Activated T-helper 1 cell treated with anti-CD3 and anti-CD28 coated beads, Interleukin-2, amount 50 U/mL, for 16 hours (primary cell): ENCODE measurements at places on chromosomes 2 and 18.

GRCh38 chr18:10405816-10406663, 48.4 kb upstream of the APCDD1 start:
- no peak for DNase-seq

DNA sequence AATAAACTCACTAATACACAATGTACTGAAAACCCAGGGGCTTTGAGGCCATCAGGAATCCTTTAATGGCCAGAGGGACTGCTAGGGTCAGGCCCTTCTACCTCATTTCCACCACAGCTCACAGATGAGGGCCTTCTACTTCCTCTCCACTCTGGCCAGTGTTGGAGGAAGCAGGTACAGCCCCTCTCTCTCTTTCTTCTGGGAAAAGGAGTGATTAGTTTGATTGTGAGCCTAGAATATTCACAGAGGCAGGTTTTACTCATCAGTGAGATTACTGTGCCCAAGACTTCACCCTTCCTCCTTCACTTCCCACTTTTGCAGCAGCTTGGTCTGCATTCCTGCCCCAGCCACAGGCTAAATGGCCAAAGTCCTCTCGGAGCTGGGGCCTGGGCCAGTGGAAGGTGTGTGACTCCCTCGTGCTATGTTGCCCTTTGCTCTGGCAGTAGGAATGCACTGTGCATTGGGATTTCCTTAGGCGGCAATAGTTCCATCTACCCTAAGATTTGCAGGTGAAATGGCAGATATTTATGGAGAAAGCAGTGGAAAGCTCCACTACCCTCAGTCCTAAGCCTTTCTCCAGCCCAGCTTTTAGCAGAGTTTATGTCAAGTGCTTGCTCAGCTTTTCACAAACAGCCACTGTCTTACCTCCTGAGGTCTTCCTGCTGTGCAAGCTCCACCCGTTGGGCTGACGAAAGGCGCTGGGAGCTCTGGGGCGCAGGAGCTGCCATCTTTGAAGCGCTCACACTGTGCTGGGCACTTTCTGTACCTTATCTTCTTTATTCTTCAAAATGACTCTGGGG, 36.2 kb upstream of the YES1 start:
- DNase-seq: no peak

- DNase-seq: no peak
These were observed 17.1 kb downstream of the PXDN start for GRCh38 chr2:1727101-1727771.

DNA sequence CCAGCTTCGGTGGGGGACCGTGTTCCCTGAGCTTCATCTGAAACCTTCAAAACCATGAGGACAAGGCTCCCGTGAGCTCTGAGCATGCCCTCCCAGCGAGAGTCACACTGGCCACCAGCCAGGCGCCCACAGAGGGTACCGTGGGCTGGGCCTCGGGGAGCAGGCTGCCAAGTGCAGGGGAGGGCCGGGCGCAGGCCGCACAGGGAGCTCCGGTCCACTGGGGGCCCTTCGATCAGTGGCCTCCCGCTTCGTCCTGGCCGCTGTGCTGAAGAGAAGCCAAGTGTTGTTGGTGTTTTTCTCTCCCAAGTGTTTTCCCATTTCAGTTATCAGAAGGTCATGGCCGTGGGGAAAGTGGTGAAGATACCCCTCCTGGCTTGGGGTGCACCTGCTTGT, 144.4 kb downstream of the PTGR3 start:
- no peak for DNase-seq

DNA sequence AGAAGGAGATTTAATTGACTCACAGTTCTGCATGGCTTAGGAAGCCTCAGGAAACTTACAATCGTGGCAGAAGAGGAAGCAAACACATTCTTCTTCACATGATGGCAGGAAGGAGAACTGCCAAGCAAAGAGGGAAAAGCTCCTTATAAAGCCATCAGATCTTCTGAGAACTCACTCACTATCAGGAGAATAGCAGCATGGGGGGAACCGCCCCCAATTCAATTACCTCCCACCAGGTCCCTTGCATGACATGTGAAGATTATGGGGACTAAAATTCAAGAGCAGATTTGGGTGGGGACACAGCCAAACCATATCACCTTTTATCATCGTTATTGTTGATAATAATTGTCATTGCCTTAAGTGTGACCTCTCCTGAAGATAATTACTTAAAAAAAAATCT, 197.9 kb upstream of the SLC14A2 start:
- no peak for DNase-seq

- no peak for DNase-seq
These were observed 57.3 kb upstream of the KLF7 start for GRCh38 chr2:207223051-207223450.
